GM23248 (cell line): ENCODE measurements at places on chromosomes 11 and 22. TPM values are rescaled to one million over a fixed set of nuclear protein-coding genes. Genes with fewer than 3 reads are reported as not detected.
A peak's percentile ranks its signal among the peaks of the same experiment; 100 is the strongest.

DNA sequence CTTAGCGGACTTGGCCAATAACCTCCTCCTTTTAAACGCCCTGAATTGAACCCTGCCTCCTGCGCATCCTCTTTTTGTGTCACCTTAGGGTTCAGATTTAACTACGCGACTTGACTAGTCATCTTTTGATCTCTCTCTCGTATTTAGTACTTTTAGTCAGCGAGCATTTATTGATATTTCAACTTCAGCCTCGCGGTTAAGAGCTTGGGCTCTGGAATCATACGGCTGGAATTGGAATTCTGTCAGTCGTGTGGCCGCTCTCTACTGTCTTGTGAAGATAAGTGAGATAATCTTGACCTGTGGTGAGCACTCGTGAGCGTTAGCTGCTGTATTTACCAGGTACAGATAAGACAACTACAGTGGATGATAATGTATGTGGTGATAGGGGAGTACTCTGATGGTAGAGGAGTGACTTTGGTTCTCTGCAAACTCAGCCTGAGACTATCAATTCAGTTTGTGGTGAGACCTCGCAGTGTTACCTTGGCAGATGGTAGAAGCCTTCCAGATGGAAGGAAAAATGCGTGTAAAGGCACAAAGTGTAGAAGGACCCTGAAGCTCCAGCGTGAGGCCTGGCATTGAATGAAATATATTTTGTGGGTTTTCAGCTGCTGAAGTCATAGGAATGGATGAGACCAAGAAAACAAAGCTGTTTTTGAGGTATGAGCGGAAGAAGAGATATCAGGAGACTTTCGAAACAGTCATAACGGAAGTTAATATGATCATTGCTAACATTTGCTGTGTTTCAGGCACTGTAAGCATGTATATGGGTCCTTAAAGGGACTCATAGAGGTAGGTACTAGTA lies 682 bp downstream of the ATM start:
- peak overlapping the region; percentile 99 for H3K4me3 ChIP-seq
- H3K27me3 ChIP-seq: no peaks in the 10 kb centered on the region
- H3K4me1 ChIP-seq: peaks cover 30% of the 10 kb centered on the region

DNA sequence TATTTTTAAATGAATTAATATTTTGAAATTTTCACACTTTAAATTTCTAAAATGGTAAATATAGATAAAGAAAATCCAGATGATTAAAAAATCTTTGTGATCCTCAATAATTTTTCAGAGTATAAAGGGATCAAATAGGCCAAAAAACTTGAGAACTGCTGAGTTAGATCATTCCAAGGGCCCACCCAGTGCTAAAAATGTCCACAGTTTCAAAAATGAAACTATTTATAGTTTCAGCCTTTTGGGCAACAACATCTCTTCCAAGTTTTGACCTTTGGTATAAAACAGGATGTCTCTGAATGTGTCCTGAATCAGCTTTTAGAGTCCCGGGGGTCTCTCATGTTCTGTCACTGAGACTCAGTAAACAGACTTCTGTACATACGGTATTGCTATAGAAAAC lies 20.9 kb upstream of the BAIAP2L2 start:
- peaks cover 11% of the 10 kb centered on the region for H3K4me1 ChIP-seq
- H3K27ac ChIP-seq: no peak overlapping the region
- H3K36me3 ChIP-seq: no peaks in the 10 kb centered on the region
- H3K4me3 ChIP-seq: no peak overlapping the region
- H3K27me3 ChIP-seq: no peaks in the 10 kb centered on the region
- DNase-seq: no peak

GRCh38 chr22:34395370-34395769 lies 475.1 kb upstream of the LARGE1 start:
- no peak for DNase-seq
- H3K36me3 ChIP-seq: no peaks in the 10 kb centered on the region
- no peak overlapping the region for H3K4me3 ChIP-seq
- no peaks in the 10 kb centered on the region for H3K27me3 ChIP-seq
- H3K4me1 ChIP-seq: no peaks in the 10 kb centered on the region
- no peak overlapping the region for H3K27ac ChIP-seq

- DNase-seq: no peak
- H3K27me3 ChIP-seq: no peaks in the 10 kb centered on the region
- H3K27ac ChIP-seq: no peak overlapping the region
- H3K4me1 ChIP-seq: no peaks in the 10 kb centered on the region
- no peaks in the 10 kb centered on the region for H3K36me3 ChIP-seq
Measured at GRCh38 chr11:31022080-31022479, 347.5 kb downstream of the DCDC1 start.

- 0 out of 2 replicates have a peak, but pooled peaks cover 3% of the 10 kb centered on the region for H3K4me1 ChIP-seq
- H3K4me3 ChIP-seq: no peak overlapping the region
- H3K27me3 ChIP-seq: no peaks in the 10 kb centered on the region
- no peak overlapping the region for H3K27ac ChIP-seq
Measured at GRCh38 chr11:107816028-107816427, 42.6 kb downstream of the SLC35F2 start.

- peaks cover 35% of the 10 kb centered on the region for H3K27me3 ChIP-seq
- H3K27ac ChIP-seq: no peak overlapping the region
- DNase-seq: peak; percentile 52
- peaks cover 4% of the 10 kb centered on the region; the same call in 1 of the 2 replicates for H3K4me1 ChIP-seq
Measured at GRCh38 chr11:93939084-93939760, 81.9 kb upstream of the HEPHL1 start.

- no peaks in the 10 kb centered on the region for H3K36me3 ChIP-seq
- H3K4me1 ChIP-seq: peaks cover 14% of the 10 kb centered on the region
- H3K4me3 ChIP-seq: no peak overlapping the region
- no peak for DNase-seq
- H3K27ac ChIP-seq: no peak overlapping the region
Measured at GRCh38 chr11:123298488-123299447, 103.7 kb upstream of the CLMP start.

GRCh38 chr11:132171031-132171430 lies 800.6 kb downstream of the NTM start:
- H3K4me1 ChIP-seq: no peaks in the 10 kb centered on the region
- no peak for DNase-seq
- H3K4me3 ChIP-seq: no peak overlapping the region
- no peak overlapping the region for H3K27ac ChIP-seq
- no peaks in the 10 kb centered on the region for H3K36me3 ChIP-seq

DNA sequence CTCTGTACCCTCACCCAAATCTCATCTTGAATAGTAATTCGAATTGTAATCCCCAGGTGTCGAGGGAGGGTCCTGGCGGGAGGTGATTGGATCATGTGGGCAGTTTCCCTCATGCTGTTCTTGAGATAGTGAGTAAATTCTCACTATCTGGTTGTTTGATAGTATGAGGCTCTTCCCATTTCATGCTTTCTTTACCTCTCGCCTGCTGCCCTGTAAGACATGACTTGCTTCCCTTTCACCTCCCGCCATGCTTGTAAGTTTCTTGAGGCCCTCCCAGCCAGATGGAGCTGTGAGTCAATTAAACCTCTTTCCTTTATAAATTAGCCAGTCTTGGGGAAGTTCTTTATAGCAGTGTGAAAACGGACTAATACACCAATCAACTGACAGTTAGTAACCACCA lies 60.1 kb downstream of the FAM76B start:
- no peaks in the 10 kb centered on the region; the same call in none of the 2 replicates for H3K27me3 ChIP-seq
- no peak for DNase-seq
- no peaks in the 10 kb centered on the region for H3K36me3 ChIP-seq
- no peak overlapping the region for H3K27ac ChIP-seq

DNA sequence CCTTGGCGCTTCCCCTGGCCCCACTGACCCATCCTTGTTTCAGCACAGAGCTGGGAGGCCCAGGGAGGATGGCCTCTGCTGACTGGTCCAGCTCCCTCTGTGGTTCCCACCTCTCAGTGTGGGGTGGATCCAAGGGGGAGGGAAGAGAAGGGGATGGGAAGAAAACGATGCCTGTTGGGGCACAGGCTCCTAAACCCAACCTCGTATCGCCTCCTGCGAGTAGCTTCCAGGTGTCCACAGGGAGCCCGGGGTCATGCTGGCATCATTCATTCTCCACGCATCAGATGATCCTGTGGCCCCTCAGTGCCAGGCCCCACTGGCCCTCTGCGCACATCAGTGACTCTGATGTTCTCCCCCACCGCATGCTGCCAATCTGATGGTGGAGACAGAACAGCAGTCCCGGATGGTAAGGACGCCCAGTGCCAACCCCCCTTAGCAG lies 5.1 kb downstream of the MYEOV start:
- no peaks in the 10 kb centered on the region for H3K36me3 ChIP-seq
- peak; percentile 38 for DNase-seq
- H3K27ac ChIP-seq: peak overlapping the region; percentile 96
- peaks cover 61% of the 10 kb centered on the region for H3K4me1 ChIP-seq
- no peak overlapping the region for H3K4me3 ChIP-seq
- H3K27me3 ChIP-seq: no peaks in the 10 kb centered on the region

- no peak overlapping the region for H3K4me3 ChIP-seq
- H3K27ac ChIP-seq: no peak overlapping the region
- DNase-seq: peak; percentile 67
- no peaks in the 10 kb centered on the region for H3K36me3 ChIP-seq
- H3K4me1 ChIP-seq: peaks cover 12% of the 10 kb centered on the region; the same call in 1 of the 2 replicates
Measured at GRCh38 chr11:119493712-119494111, 70.7 kb upstream of the THY1 start.

DNA sequence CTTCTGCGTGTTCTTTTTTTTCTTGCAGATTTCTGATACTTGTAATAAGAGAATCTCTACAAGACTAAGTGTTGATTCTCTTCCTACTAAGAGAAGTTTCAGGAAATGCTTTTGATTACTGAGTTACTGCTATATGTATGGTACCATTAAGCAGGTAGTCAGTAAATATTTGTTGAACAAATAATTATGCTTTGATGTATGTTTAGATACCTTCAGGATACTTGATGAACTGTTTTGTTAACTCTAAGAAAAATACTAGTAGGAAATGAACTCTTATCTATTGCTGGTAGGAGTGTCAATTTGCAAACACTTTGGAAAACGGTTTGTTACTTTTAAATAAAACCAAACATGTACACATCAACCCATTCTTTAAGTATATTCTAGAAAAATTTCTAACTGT lies 90.6 kb downstream of the TMEM135 start:
- H3K36me3 ChIP-seq: no peaks in the 10 kb centered on the region
- H3K4me3 ChIP-seq: no peak overlapping the region
- H3K27me3 ChIP-seq: no peaks in the 10 kb centered on the region
- DNase-seq: no peak
- H3K27ac ChIP-seq: no peak overlapping the region

GRCh38 chr11:1870721-1871466 lies 18.0 kb downstream of the LSP1 start:
- H3K36me3 ChIP-seq: no peaks in the 10 kb centered on the region
- no peak overlapping the region for H3K4me3 ChIP-seq
- no peak overlapping the region for H3K27ac ChIP-seq
- no peaks in the 10 kb centered on the region for H3K4me1 ChIP-seq
- H3K27me3 ChIP-seq: peaks cover 34% of the 10 kb centered on the region

DNA sequence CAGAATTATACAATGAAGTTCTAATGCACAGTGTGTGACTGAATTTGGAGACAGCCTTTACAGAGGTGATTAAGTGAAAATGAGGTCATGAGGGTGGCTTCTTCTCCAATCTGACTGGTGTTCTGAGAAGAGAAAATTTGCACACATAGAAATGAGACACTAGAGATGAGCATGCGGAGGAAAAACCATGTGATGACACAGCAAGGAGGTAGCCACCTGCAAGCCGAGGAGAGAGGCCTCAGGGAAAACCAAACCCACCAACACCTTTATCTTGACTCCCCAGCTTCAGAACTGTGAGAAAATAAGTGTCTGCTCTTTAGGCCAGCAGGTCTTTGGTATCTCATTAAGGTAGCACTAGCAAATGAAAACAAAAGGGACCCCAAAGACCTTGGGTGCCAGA lies 93.2 kb downstream of the GGTLC2 start:
- H3K36me3 ChIP-seq: no peaks in the 10 kb centered on the region
- no peak for DNase-seq
- no peak overlapping the region for H3K27ac ChIP-seq
- H3K4me1 ChIP-seq: no peaks in the 10 kb centered on the region

GRCh38 chr11:45184640-45185039 lies 38.2 kb downstream of the PRDM11 start:
- H3K27ac ChIP-seq: no peak overlapping the region
- H3K4me1 ChIP-seq: no peaks in the 10 kb centered on the region
- no peaks in the 10 kb centered on the region for H3K27me3 ChIP-seq
- no peaks in the 10 kb centered on the region for H3K36me3 ChIP-seq

GRCh38 chr11:61345170-61345610 lies 12.2 kb downstream of the TKFC start:
- no peak for DNase-seq
- H3K27me3 ChIP-seq: no peaks in the 10 kb centered on the region
- H3K36me3 ChIP-seq: no peaks in the 10 kb centered on the region

- no peak for DNase-seq
- H3K27ac ChIP-seq: no peak overlapping the region
Measured at GRCh38 chr11:33403344-33403743, 146.2 kb downstream of the HIPK3 start.

GRCh38 chr11:74206746-74207145 lies 35.7 kb downstream of the PPME1 start:
- no peaks in the 10 kb centered on the region for H3K27me3 ChIP-seq
- H3K36me3 ChIP-seq: peaks cover 52% of the 10 kb centered on the region
- H3K4me1 ChIP-seq: no peaks in the 10 kb centered on the region
- H3K27ac ChIP-seq: no peak overlapping the region

Gene BEST1
- polyA plus RNA-seq: 3.1 and 3.9 TPM in 2 replicates

Gene ADM2
- polyA plus RNA-seq: 11.6 and 14.0 TPM in 2 replicates

Gene DUSP8
- 0.05 TPM in 1 of 2 replicates, not detected in the other for polyA plus RNA-seq

Gene TMEM9B
- 98.9 and 99.6 TPM in 2 replicates for polyA plus RNA-seq

Gene USP2
- 0.30 and 0.33 TPM in 2 replicates for polyA plus RNA-seq

Gene CD81
- polyA plus RNA-seq: 66.8 and 67.6 TPM in 2 replicates

Gene GALNT18
- polyA plus RNA-seq: 3.9 and 4.1 TPM in 2 replicates

Gene NPTXR
- 0.99 TPM in 2 replicates for polyA plus RNA-seq

Gene IGSF9B
- 0.04 TPM in 1 of 2 replicates, not detected in the other for polyA plus RNA-seq
